Fibroblast of skin of left quadriceps (primary cell): ENCODE measurements at places on chromosomes 5 and 9.

GRCh38 chr9:69331444-69331843 lies 6.4 kb downstream of the ENTREP1 start:
- no peak for DNase-seq

- no peak for DNase-seq
These were observed 28.7 kb downstream of the SMIM32 start for GRCh38 chr5:136164226-136164625.

- DNase-seq = no peak
These were observed 417.3 kb downstream of the RASEF start for GRCh38 chr9:82645600-82645999.

- DNase-seq = no peak
These were observed 510.0 kb upstream of the GRAMD2B start for GRCh38 chr5:125913200-125913599.

DNA sequence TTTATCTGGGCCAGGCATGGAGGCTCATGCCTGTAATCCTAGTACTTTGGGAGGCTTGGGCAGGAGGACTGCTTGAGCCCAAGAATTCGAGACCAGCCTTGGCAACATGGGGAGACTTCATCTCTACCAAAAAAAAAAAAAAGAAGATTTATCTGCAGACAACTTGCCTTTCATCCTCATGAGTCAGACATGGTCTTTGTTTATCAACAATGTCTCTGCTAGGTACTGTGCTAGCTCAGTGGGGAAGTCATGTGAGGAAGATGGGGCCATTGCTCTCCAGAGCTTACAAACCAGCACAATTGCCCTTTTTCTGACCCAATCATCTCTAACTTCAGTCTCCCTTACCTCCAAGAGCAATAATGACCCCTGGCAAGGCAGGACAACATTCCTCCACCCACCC lies 1.6 kb downstream of the URM1 start:
- DNase-seq = no peak

GRCh38 chr5:179416114-179416822 lies 71.0 kb upstream of the ADAMTS2 start:
- no peak for DNase-seq

- no peak for DNase-seq
These were observed 98.5 kb upstream of the SMARCA2 start for GRCh38 chr9:1916655-1917054.

DNA sequence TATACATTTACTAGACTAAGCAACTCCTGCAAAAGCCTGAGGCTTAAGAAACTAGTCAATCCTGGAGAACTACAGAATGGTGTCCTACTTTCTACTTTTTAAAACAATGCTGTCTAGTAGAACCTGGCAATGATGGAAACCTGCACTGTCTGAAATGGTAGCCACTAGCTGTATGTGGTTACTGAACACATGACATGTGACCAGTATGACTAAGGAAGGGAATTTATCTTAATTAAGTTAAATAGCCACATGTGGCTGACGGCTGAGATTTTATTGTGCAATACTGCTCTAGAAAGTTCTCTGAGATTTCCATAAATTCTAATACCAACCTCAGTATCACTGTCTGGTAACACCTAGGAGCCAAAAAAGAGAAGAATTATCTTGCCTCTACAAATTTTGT lies 44.9 kb upstream of the RAPGEF6 start:
- peak; percentile 71 for DNase-seq

- DNase-seq = no peak
These were observed 61.5 kb upstream of the SYNPO start for GRCh38 chr5:150578781-150579461.

DNA sequence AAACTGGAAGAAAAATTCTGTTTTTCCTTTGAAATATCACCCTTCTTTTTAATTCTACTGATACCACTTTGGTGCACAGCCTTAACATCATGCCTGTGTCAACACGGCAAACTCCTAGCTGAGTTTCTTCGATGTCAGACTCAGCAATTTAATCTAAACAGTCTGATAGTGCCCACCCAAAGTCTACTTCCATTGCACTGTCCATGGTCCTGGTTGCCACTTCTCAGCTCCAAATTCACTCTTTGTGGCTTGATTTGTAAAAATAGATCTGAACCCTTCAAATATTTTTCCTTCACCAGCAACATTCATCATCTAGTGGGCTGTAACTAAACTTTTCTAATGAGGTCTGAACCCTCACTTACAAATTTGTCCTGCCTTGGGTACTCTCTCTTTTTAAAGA lies 107.8 kb downstream of the NUDT12 start:
- DNase-seq = no peak

DNA sequence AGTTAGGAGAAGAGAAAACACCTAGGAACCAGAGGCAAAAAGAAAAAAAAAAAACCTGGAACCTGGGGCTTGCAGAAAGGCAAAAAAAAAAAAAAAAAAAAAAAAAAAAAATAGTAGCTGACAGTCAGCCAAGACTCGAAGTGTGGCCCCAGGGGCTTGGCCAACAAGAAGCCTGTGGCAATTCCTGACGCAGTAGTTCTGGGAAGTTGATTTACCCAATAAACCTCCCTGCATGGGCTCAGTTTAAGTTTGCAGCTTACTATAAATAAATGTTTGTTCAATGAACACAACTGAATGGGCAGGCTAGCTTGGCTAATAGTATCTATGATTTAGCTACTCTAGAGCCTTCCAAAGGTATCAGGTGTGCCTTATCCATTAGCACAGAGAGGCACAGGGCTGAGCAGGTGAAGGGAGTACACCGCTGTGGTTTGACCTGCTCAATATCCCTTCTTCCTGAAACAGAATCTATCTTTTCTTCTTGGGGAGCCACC lies 21.3 kb upstream of the GLRX start:
- no peak for DNase-seq

DNA sequence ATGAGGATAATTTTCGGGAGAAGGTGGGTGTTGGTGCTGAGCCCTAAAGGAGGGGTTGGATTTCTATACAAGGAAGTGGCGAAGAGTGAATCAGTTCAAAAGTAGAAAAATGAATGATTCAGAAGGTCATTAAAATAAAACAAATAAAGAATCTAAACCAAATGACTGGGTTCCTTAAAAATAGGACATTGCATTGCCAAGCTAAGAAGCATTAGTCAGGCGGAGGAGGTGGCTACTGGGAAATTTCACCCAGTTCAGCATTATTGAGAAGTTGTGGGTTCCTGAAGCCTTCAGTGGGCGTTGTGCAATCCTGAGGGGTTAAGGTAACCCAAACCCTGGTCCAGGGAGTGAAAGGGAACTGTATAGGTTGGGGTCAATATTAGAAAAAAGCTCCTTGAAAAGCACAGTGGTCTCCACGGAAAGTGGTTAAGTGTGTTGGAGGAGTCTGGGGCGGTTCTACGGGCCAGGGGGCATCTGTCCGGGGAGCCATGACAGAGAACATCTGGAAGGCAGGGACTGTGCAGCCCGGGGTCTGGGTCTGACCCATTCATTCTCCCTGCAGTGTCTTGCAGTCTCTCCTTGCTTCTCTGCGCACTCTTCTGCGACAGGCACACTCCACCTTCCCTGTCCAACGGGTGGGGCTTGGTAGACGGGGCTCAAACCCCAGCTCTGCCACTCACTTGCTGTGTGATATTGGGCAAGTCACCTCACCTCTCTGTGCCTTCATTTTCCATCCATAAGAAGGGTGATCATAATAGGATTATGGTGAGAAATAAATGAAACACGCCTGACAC lies 27.6 kb upstream of the DUSP1 start:
- peak; percentile 78 for DNase-seq

DNA sequence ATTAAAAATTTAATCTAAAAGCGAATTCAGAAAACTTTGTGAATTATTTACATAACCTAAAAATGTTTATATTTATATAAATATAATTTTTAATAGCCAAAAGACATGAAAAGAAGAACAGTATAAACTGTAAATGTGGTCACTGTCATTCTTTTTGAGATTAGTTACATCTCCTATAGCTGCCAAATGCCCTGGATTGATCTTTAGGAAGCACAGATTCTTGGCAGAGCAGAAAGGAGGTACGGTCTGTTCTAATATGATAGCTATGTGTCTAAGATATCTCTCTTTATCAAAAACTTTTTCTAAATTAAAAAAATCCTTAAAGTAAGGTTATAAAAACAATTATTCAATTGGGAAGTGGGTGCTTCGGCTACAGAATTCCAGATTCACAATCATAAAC lies 151.0 kb downstream of the LPAR1 start:
- no peak for DNase-seq

- no peak for DNase-seq
These were observed 169.8 kb upstream of the PPP1R26 start for GRCh38 chr9:135309763-135310125.

DNA sequence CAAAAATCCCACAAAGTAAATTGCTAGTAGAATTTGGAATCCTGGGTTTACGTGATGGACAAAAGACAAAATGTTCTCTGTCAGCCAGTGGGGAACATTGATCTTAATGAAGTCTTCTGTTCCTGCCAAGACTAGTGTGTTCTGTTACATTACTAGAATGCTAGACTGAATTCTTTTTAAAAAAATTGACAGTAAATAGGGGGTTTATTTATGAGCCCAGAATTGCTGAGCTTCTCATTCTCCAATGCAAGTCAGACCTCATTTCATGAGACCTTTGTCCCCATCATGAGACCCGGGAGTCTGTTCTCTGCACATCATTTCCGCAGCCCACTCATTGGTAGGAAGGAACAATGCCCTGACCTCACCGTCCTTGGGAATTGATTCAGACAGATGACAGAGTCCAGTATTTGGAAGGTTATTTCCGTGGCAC lies 173.8 kb upstream of the OTULINL start:
- DNase-seq = no peak

- no peak for DNase-seq
These were observed 39.7 kb upstream of the SPRY4 start for GRCh38 chr5:142364251-142365145.

GRCh38 chr9:103089357-103089756 lies 94.2 kb downstream of the CYLC2 start:
- DNase-seq = no peak

DNA sequence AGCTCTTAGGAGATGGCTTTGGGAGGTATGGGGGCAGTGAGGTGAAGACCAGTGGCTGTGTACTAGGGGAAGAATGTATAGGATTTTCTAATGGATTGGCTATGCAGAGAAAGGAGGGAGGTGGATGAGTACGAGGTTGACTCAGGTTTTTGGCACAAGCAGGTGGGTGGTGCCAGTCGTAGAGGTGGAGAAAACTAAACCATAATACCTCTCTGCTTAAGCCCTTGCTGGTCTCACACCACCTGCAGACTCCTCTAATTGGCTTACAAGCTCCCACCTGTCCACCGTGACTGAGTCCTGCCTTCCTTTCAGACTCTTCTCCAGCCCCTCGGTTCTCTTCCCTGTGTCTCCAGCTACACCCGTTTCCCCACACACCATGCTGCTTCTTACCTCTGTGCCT lies 521.7 kb upstream of the CLINT1 start:
- no peak for DNase-seq

- DNase-seq = peak; percentile 92
These were observed 69.1 kb upstream of the TARS1 start for GRCh38 chr5:33371660-33372059.

DNA sequence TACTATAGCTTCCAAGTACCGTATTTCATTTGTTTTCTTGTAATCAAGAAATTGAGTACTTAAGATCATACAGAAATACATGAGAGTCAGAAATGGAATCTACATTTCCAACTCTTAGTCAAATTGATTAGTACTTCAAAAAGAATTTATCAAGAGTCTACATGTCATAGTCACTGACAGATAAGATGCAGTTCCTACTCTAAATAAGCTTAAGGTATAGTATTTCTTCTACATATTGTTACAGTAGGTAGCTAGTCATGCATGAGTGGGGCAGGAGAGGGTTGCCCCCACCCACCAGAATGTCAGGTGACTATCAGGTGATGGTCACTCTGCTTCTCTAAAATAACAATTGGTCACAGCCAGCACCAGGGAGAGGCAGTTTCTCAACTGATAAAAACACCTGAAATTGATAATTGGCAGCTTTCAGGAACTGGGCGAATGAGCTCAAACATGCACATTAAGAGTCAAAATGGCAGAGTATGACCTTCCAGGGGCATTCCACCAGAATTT lies 2.9 kb downstream of the BAAT start:
- DNase-seq = no peak

DNA sequence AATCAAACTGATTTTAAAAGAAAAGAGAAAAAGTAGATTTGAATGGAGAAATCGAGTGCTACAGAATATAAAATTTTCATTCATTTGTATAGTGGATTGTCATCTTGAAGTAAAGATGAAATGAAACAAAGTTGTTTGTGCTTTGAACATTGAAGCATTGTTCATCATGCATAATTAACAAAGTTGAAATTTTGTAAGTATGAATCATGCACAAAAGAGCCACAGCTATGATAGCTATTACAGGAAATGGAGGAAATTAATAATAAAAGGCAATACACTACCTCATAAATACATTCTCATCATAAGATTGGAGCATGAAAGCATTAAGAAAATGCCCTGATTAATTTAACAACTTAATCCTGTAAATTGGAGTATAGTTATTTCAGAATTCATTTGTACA lies 153.4 kb upstream of the TLX3 start:
- DNase-seq = peak; percentile 42

- DNase-seq = no peak
These were observed 20.8 kb downstream of the PAPPA start for GRCh38 chr9:116174347-116174746.

- DNase-seq = no peak
These were observed 352.7 kb downstream of the EBF1 start for GRCh38 chr5:158746979-158747378.

DNA sequence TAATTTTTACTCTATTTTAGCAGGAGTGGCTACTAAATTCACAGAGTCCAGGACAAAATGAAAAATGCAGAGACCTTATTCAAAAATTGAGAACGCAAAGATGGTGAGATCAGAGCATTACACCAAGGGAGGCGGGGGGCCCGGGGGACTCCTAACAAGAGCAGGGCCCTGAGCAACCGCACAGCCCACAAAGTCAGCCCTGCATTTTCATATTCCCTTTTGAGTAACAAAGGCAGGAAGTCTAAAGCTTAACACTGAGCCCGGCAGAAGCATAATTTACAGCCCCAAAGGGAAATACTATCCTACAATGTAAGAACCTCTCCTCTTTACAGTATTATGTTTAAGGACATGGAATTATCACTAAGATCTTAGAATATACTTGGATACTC lies 69.4 kb downstream of the TLE1 start:
- no peak for DNase-seq

DNA sequence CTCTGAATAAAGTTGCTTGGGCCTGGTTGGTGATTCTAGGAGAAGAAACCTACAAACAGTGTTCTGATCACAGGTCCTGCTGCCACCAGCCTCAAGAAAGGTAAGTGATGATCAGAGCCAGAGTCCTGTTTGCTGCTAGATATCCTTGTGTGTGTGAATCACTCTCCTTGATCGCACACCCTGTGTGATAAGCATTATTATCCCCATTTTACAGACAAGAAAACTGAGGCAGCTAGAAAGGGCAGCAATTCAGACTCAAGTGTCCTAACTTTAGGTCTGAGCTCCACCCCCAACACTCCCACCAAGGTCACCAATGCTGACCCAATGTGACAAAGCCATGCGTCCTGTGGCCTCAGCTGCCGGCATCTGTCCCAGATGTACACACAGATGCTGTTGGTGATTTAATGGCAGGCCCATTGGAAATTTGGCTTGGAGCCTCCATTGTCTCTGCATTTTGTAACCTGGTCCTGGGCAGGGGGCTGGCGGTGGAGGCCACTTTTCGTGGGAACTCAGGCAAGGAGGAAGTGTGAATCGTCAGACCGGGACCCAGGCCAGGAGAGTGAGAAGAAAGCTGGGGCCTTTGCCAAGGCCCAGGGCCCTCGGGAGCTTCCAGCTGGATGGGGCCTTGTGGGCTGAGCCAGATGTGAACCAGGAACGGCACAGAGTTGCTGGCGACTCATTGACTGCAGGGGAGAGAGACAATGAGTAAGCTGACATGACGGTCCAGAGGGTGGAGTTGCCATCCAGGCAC lies 29.8 kb upstream of the GGTA1 start:
- peak; percentile 95 for DNase-seq
